Stimulated activated CD8-positive, alpha-beta memory T cell treated with anti-CD3 and anti-CD28 coated beads, Interleukin-4, amount 100 ng/mL, for 1 hour (primary cell): ENCODE measurements at places on chromosomes 4 and X.

- DNase-seq: no peak
Measured at GRCh38 chr4:5389756-5390310, 318.5 kb downstream of the EVC2 start.

DNA sequence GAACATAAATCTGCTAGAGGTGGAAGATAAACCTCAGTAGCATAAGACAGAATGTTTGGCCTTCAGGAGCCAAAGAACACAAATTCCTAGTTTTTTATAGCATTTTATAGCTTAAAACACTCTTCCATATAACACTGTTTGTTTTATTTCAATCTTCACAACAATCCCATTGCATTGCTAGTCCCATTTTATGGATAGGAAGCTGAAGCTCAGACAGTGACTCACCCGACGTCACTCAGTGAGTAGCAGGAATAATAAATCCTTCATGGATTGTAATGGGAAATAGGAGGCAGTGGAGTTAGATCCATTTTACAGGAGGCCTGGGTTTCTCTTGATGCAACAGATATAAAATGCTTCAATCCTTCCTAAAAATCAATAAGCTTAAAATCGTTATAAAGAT is 217.5 kb downstream of the RAB28 start:
- no peak for DNase-seq

DNA sequence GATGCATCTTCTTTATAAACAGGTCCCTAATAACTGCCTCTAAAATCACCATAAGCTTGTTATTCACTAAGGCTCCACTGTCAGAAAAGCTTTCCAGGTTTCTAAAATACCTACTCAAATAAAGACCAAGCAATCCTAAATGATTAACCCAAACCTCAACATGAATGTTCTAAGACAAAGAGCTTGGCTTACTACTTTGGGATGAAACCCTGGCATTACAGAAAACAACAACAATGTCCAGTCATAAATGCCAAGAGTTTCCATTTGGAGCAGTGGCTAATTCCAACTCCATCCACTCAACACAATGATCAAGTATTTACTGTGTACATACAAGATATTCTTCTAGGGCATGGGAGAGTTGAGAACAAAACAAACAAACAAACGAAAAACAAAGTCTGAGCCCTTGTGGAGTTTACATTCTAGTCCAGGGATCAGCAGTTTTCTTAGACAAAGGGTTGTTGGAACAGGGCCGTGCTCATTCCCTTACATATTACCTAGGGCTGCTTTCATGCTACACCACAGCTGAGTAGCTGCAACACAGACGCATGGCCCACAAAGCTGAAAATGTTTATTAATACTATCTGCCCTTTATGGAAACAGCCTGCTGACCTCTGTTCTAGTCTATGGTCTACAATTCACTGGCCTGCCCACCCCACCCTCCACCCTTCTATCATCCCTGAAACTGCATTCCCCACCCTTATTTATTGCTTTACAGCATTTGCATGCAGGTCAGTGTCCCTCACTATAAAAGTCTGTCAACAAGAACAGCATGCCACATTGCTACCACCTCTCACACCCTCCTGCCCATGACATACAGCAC is 23.7 kb downstream of the ABCG2 start:
- no peak for DNase-seq

- DNase-seq: no peak
Measured at GRCh38 chr4:116064331-116064730, 950.9 kb upstream of the NDST4 start.

DNA sequence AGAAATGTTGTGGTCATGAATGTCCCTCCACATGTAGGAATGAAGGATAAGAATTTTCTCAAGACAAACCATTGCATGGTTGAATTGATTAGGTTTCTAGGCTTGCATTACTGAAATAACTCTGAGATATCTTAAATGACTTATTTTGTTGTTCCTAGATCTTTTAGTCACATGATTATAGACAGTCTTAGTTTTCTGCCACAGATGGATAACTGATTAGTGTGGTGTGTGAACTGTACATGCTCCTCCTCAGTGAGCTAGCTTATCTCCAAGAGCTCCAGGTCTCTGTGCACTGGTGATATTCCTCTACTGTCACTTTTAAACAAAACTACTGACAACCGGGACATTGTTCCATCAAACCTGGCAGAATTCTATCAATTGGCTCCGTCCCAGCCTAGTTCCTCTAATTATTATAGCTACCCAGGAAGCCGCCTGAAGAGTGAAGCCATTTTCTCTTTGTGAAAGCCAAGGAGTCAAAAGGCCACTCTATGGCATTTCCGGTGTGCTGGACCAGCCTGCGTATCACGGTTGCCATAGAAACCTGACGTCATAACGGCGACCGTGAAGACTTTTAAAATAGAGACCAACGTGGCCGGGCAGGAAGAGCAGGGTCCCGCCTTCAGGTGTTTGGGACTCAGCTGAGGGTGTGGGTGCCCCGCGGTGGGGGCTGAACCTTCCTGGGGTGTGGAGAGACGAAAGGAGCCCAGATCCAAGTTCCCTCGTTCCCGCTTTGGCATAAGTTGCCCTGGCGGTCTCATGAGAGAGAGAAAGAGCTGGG is 28.1 kb downstream of the BEX3 start:
- DNase-seq: no peak

DNA sequence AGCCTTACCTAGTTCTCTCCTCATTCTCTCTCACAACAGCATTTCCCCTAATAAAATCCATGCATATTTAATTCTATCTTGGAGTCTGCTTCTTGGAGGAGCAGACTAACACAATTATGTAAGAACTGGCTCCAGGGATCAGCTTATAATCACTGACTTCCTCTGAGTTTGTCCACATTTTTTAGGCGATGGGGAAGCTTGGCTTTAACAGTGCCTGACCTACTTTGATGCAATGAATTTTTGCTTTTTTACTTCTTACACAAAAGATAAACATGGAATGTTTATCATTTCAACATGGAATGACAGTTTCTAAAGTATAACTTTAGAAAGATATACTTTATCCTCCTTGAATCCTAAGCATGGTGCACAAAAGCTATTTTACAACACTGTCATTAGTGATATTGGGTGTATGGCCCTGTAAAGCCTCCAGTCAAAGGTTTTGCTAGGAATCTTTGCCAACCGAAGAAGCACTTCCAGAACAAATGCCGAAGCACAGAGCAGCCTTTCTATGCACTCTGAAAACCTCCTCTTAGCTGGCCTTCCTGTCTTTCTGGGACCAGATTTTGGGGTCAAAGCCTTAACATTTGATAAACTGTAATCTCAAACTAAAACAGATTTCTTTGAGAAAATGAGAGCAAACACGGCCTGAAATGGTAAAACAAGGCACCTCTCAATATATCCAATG is 736 bp downstream of the BDH2 start:
- no peak for DNase-seq

GRCh38 chrX:102515975-102516941 is at the start of gene TMSB15A:
TMSB15A (minus strand) TSS chrX:102516739.
- peak; percentile 14 for DNase-seq

- no peak for DNase-seq
Measured at GRCh38 chrX:40174001-40174853, 76.5 kb upstream of the BCOR start.

DNA sequence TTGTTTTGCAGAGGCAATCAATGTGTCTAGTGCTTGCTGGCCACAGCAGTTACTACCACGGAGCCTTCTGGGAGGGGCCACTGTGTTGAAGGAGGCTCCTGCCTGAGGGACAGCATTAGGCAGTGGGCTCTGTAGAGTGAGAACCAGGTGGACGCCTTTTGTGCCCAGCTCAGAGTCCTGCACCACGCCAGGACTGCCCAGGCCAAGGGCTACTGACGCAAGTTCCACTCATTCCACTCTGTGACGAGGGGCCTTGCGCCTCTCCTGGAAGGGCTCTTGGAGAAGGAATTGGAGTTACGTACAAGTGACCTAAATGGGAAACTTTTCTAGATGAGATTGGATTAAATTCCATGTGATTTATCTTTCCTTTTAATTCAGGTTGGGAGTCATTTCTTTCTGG is 102.8 kb upstream of the MAGEE2 start:
- DNase-seq: no peak

GRCh38 chr4:137794764-137795254 is 262.5 kb upstream of the PCDH18 start:
- no peak for DNase-seq

GRCh38 chr4:144808034-144808433 is 162.1 kb downstream of the HHIP start:
- no peak for DNase-seq

GRCh38 chr4:31417040-31417439 is 696.9 kb downstream of the PCDH7 start:
- no peak for DNase-seq

DNA sequence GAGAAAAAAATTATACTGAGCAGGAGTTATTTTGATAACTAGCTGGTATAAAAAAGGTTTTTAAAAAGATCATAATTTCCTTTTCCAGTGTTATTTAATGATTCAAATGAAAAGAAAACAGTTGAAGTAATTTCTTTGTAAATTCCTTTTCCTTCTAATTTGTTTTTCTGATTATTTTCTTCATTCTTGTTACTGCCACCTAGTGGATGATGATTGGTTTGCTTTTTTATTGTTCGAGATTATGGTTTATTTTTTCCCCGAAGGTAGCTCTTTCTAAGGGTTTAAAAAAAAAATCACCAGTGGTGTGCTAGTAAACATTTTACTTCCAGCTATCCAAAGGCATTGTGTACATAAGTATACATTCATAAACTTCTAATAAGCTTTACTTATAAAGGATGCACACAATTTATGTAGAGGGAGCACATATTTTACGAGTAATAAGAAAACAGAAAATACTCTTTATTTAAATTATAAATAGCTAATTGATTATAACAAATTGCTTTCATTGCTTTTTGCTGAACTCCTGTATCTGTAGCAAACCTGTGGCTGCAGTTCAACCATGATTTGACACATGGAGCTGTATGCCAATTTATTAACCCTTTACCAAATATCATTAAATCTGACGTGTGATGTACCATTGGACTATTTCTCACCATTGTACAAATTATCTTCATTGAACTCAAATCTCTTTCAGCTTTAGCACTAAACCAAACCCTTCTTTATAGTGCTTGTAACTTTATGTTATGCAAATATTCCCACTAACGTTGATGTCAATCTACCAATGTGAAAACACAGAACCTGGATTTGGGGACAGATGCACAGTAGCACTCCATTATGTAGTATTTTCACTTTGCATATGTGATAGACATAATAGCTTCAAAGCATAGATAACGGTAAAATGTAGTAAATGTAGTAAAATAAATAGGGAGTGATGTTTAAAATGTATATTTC is 97.8 kb upstream of the ANK2 start:
- no peak for DNase-seq

GRCh38 chr4:168667376-168667775 is 170.5 kb downstream of the PALLD start:
- no peak for DNase-seq

GRCh38 chr4:93828995-93829819 is 654 bp downstream of the ATOH1 start:
- no peak for DNase-seq

DNA sequence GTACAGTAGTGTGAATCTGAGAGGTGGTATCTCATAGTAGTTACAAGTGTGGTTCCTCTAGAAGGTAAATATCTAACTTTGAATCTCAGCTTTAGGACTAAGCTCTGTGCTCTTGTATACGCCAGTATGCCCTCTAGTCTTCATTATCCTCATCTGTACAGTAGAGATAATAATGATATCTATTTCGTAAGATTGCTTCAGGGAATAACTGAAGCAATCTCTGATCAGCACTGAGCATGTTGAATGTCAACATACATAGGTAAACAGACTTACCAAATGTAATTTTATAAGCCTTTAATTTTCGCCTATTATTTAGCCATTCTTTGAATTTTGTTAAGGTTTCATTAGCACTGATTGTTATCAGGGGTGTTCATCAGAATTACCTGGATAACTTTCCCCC is 175.2 kb upstream of the ANKRD50 start:
- DNase-seq: no peak

- DNase-seq: no peak
Measured at GRCh38 chr4:36277533-36277932, 3.9 kb upstream of the DTHD1 start.

GRCh38 chr4:149896432-149896831 is 80.8 kb upstream of the IQCM start:
- no peak for DNase-seq

DNA sequence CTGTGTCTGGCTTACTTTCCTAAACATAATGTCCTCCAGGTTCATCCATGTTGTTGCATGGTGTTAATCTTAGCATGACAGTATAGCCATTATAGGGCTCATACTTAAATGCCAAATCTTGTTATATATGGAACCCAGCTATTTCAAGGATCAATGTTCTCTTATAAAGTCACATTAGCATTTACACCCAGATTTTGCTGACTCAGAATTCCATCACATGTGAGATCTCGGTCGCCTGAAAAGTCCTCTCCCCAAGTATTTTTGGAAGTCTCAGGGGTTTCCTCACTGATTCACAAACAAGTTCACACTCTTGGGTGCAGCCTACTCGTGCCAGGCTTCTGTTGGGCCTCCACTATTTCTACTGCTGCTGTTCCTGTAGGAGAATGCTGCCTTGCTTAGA is 19.9 kb upstream of the C4orf51 start:
- DNase-seq: no peak

DNA sequence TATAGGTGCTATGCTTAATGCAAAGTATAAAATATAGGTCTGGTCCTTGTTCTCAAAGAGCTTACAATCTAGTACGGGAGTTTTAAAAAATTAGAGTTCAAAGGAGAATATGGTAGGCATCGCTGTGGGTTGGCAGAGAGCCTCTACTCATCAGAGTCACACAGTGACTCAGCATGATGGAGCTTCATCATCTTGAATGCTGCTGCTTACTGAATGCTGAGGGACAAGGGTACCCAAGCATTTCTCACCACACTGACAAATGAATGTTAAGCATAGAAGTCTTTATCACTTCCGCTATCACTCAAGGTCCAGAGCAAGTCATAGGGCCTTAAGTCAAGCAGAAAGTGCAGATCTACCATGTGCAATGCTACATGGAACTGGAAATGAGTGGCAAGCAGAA is 268.6 kb upstream of the IGFBP7 start:
- DNase-seq: no peak

DNA sequence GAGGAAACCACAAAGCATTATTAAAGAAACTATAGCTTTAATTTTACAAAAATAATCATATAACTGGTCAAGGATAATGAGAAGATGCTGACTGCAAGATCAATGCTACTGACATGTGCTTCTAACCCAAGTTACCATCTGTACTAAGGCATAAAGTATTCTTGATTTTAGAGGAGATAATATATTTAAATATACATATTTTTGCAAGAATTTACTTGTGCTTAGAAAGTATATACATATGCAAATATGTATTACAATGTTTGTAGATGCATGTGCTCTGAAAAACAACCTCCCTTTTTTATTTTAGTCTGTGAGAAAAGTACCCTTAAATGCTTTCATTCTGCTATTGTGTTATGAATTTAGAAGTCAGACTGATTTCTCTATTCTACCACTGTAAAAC is 740.7 kb upstream of the SLIT2 start:
- DNase-seq: no peak

- DNase-seq: no peak
Measured at GRCh38 chr4:21077967-21078366, 377.7 kb downstream of the PACRGL start.

- no peak for DNase-seq
Measured at GRCh38 chrX:40808203-40808602, 72.9 kb upstream of the MED14 start.

- no peak for DNase-seq
Measured at GRCh38 chr4:104966349-104967033, 180.2 kb upstream of the TET2 start.

GRCh38 chrX:32749070-32749469 is 462.3 kb downstream of the DMD start:
- no peak for DNase-seq

- DNase-seq: no peak
Measured at GRCh38 chrX:107971636-107972035, 10.5 kb downstream of the TEX13B start.

GRCh38 chr4:8769645-8770517 is 101.8 kb downstream of the HMX1 start:
- no peak for DNase-seq
